T-helper 2 cell (primary cell): ENCODE measurements at places on chromosomes 7 and 10.

DNA sequence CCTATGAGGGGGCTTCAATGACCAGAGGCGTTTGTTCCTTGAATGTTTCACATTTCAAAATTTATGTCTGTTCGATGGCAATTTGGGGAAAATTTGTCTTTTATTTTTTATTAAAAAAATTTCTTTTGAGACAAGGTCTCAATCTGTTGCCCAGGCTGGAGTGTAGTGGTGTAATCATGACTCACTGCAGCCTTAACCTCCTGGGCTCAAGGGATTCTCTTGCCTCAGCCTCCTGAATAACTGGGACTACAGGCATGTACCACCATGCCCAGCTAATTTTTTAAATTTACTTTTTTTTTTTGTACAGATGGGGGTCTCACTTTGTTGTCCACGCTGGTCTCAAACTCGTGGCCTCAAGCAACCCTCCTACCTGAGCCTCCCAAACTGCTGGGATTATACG is 39.7 kb downstream of the OTUD1 start:
- no peak for DNase-seq

DNA sequence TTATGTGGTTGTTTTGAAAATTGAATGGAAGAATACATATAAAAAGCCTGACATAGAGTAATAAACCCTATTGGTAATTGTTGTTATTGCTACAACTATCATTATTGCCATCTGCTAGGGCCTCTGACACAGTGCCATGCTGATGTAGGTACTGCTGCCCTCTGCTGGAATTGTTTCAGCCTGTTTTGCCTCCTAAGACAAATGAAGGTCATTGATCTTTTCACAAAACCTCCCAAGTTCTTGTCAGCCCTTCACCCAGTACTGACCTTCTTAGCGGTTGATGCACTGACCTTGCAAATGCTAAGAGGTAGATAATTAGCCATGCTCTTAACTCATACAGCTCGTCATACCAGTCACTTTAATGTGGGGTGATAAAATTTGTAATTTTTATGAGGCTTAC is 975.2 kb downstream of the SORCS1 start:
- no peak for DNase-seq

DNA sequence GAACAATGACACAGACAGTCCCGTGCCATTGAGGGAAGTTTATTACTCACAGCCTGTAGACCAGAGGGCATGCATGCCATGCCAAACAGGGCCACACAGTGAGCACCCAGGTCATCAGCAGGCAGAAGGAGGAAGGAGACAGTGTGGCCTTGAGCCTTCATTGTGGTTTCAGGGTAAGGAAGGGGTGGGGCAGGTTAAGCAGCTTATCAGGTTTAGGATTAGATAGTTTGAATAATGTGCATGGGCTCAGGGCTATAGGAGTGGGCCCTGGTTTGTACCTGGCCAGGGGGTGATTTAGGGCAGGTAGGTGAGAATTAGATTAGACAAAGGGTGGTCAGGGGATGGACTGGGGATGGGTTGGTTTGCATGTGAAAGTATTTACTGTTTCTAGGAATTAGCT is 67.9 kb downstream of the ADCY1 start:
- no peak for DNase-seq

- no peak for DNase-seq
Observed at GRCh38 chr10:34739915-34740314, 75.2 kb downstream of the PARD3 start.

DNA sequence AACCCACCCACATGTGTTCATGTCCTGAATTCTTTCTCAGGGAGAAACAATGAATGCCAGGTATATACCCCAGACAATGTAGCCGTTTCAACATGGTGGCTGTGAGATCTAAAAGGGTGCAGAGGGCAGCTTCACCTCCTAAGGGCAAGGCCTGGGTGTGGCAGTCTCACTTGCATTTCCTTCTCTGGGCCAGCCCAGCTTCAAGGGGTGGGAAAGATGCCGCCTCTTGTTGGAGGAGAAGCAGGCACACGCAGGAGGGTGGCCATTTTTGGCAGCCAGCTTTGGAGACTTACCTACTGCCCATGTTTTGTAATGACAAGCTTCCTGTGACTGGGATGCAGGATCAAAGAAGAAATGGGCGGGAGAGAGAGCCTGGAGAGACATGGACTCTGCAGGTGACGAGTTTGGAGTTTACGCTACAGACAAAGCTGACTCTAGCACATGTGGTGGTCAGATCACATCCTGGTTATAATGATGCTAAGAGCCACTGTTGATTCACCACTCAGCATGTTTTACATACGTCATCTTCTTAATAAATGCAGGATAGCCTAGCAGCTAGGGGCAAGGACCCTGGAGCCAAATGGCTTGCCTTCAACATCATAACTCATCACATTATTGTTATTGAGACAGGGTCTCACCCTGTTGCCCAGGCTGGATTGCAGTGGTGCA is 116.6 kb downstream of the ANLN start:
- DNase-seq, result no peak

- DNase-seq, result no peak
Observed at GRCh38 chr7:128790315-128791041, 1.3 kb upstream of the CCDC136 start.

DNA sequence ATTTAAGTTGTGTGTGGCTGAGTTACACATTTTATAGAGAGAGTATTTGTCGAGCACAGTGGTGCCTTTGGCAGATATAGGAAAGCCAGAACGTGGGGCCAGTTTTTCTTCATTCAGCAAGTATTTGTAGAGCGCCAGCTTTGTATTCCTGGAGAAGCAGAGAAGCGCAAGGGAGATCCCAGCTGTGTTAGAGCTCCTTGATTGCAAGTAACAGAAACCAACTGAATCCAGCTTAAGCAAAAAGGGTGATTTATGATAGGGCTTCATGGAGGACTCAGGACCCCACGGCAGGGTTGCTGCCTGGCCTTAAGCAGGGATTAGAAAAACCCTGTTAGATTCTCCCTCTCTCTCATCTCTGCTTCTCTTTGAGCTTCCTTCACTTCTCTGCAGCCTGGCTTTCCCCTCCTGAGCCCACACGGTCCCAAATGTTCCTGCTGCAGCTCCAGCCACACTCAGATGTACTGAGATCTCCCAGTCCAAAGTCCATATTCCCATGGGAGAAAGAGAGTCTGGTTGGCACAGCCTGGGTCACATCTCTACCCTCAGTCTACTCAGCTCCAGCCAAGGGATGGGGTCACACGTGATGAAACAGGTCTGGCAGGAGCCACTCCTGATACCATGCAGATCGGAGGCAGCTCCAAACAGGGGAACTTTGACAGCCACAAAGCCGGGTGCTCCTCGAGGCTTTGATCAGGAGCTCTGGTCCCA is 16.7 kb downstream of the UBTD1 start:
- no peak for DNase-seq

- no peak for DNase-seq
Observed at GRCh38 chr10:133032231-133032630, 55.5 kb upstream of the ADGRA1 start.

- no peak for DNase-seq
Observed at GRCh38 chr10:130231251-130231741, 95.1 kb downstream of the GLRX3 start.

- DNase-seq, result no peak
Observed at GRCh38 chr7:117731455-117731854, 141.8 kb downstream of the CTTNBP2 start.

GRCh38 chr10:107054469-107055156 is 109.9 kb downstream of the SORCS1 start:
- DNase-seq, result no peak

GRCh38 chr10:6195846-6196245 is 6.9 kb upstream of the PFKFB3 start:
- DNase-seq, result no peak

DNA sequence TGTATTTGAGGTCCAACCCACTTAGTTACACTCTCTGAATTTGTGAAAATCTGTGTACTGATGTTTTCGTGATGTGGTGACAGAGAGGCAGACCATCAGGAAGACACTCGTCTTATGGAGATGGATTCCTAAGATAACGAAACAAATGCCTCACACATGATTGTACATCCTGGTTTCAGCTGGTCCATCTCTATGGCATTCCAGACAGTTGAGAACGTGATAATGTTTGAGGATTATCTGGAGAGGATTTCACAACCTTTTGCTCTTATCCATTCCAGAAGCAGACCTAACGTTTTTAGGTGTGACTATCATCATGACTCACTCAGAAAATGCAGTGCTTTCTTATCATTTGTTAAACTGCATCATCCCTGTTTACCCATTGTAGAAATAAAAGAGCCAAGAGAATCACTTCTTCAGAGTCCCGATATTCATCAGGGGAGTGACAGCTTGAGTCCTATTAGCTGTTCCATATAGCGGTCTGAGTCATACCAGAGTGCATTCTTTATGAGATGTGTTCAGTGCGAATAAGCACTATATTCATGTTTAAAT is 74.5 kb downstream of the BMPER start:
- no peak for DNase-seq

DNA sequence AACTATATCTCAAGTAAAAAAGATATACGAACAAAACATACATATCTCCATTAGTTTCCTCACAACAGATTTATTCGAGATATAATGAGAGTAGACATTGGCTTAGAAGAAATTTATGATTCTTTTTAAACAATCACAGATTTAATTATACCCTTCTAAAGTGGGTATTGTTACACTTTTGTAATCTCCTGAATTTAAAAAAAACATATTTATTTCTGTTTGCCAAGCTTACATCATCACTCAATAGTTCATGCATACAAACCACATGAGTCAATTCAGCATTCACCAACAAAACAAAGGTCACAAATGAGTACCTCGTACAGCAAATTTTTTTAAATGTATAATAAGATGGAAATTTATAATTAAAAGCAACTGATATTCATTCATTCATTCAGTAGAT is 17.6 kb downstream of the LRRN3 start:
- DNase-seq, result no peak

- DNase-seq, result no peak
Observed at GRCh38 chr7:47591655-47592572, 10.0 kb upstream of the TNS3 start.
